ENCODE measurements at places on chromosomes 11 and 22.

DNA sequence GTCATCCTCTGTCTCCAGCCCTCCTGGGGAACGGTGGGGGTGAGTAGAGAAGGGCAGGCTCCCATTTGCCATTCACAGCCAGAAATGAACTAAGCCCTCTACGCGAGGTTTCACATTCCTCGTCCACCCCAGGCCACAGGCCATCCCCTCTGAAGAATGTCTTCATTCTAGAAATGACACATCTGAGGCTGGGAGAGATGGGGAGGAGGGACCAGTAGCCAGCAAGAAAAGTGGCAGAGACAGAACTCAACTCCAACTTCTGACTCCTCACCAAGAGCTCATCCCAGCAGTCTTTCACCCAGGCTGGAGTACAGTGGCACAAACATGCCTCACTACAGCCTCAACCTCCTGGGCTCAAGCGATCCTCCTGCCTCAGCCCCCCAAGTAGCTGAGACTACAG is 3.4 kb downstream of the CTSF start:
- DNase-seq = no peak

GRCh38 chr22:30324014-30324730 is 2.6 kb downstream of the TBC1D10A start:
- no peak for DNase-seq

DNA sequence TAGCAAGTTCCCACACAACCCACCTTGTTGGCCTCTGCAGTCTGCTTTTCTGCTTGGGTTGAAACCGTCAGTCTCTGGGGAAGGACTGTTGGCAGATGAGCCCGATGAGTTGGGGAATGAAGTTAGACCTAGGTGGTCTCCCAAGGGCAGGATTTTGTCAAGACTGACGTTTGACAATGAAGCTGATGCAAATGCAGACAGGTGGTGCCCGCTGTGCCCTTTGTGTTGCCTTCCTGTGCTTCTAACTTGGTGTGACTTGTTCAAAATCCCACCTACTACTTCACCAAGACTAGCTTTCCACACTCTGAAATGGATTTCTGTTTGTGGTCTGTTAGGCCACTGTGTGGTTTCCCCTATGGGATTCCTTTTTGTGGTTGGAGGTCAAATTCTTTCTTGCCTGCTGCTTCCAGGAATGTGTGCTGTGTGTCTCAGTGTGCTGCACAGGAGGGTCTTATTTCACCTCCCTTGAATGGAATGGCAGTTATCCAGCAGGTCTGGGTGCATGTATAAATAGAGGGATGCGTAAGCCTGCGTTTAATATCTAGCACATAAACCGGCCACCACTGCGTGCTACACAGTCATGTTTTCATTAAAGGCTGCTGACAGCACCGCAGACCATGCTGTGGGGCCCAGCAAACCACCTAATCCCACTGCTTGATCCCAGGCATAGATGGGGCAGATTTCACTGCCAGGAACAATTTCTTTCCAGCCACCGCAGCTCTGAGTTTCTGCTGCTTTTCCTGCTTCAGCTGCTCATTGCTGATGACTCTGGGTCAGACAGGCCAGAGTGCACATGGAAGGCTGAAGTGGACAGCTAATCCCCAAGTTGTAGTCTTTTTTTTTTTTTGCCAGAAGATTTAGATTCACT is 44.8 kb downstream of the ADAMTS8 start:
- DNase-seq = no peak

GRCh38 chr11:35866601-35867000 is 77.3 kb upstream of the LDLRAD3 start:
- no peak for DNase-seq

DNA sequence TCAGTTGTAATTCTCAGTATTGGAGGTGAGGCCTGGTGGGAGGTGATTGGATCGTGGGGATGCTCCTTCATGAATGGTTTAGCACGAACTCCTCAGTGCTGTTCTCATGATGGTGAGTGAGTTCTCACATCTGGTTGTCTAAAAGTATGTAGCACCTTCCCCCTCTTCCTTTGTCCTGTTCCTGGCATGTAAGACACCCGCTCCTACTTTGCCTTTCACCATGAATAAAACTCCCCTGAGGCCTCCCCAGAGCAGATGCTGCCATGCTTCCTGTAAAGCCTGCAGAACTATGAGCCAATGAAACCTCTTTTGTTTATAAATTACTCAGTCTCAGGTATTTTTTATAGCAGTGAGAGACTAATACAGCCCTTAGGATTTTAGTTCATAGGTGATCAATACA is 191.5 kb downstream of the MAML2 start:
- no peak for DNase-seq

GRCh38 chr11:15705891-15706290 is 591.2 kb downstream of the INSC start:
- DNase-seq = no peak

GRCh38 chr11:16193897-16194381 is 162.4 kb downstream of the SOX6 start:
- no peak for DNase-seq

GRCh38 chr22:44848791-44849420 is 96.5 kb downstream of the ARHGAP8 start:
- DNase-seq = no peak

- no peak for DNase-seq
Observed at GRCh38 chr11:72951193-72951592, 137.0 kb downstream of the ATG16L2 start.

DNA sequence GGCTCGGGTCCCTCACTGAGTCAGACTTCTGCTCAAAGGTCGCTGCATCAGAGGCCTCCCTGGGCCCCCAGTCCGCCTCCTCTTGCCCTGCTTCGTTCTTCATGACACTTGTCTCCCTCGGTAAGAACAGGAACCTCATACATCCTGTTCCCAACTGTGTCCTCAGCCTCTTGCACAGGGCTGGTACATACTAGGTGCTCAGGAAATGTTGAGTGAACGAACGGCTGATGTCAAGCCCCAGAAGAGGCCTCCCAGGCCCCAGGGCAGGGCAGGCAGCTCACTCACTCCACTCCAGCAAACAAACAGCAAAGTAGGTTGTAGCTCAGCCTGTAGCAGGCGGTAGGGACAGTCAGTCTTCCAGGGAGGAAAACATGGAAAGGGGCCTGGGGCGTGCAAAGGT is 17.2 kb downstream of the SYNGR1 start:
- no peak for DNase-seq

GRCh38 chr11:7364660-7365059 is 113.0 kb downstream of the SYT9 start:
- no peak for DNase-seq

DNA sequence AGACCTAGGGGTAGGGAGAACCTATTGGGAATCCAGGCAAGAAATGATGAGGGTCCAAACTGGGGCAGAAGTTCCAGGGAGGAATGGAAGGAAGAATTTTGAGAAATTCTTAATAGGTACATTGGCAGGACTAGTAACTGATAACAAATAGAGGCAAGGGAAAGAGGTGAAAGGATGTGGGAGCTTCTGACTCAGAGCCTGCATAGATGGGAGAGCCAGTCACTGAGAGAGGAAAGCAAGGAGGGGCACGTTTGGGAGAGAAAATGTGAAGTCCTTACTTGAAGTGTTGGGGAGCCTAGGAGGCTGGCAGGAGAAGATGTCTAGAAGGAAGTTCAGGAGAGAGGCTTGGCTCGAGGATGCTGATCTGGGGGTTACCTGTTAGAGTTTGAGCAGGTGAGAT is 104.6 kb upstream of the NCAM1 start:
- DNase-seq = no peak

GRCh38 chr11:35852056-35852455 is 91.8 kb upstream of the LDLRAD3 start:
- no peak for DNase-seq

DNA sequence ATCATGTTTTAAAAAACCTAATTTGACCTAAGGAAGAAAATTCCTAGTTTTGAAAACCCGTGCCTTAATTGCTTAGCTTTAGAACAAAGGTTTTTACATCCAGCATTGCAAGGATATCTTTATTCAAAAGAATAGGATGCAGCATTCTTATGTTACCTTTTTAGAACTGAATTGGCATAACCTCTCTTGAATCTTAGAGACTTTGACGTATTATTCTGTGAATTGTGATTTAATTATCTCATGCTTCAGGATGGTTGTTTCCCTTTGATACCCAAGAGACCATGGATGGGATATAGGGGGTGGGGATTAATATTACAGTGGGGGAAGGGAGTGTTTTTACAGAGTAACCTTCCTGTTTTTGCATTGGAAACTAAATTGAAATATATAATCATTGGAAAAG is 49.4 kb downstream of the ARHGEF12 start:
- DNase-seq = no peak

DNA sequence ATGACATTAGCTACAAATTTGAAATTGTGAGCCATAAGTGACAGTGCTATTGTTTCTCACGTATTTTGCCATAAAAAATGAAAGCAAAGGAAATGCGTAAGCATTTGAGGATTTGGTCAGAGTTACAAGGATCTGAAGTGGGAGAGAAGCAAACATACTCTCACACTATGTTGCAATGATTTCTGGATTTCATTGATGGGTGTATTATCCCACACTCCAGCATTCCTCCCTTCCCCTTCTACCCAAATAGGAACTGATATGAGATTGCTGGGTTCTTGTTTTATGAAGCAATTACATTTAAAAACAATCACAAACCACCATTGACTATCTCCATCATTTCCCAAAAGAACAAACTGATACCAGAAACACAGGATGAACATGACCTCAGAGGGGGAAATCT is 314.0 kb upstream of the CTSC start:
- no peak for DNase-seq

DNA sequence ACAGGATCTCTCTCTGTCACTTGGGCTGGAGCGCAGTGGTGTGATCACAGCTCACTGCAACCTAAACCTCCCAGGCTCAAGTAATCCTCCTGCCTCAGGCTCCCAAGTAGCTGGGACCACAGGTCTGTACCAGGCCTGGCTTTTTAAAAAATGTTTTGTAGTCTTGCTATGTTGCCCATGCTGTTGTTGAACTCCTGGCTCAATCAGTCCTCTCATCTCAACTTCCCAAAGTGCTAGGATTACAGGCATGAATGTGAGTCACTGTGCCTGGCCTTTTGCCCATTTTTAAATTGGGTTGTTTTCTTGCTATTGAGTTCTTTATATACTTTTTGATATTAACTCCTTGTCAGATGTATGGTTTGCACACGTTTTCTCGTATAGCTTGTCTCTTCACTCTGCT is 33.0 kb upstream of the PITPNB start:
- no peak for DNase-seq

DNA sequence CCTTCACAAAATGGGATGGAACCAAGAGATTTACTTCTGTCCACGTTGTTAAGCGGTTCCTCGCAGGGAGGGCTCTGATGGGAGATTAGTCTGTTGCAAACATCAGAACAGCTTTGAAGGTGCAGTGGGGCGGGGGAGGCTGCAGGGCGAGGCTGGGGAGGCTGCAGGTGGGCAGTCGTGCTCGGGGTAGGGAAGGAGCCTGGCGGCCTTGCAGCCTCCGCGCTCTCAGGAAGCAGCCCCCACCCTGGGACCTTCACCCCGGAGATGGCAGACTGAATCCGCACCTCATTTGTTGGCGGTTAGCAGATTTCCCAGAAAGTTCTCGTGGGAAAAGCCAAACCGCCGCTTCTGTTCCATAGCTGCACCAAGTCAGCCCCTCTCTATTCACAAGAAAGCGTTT is 237.3 kb downstream of the BRD1 start:
- DNase-seq = no peak

DNA sequence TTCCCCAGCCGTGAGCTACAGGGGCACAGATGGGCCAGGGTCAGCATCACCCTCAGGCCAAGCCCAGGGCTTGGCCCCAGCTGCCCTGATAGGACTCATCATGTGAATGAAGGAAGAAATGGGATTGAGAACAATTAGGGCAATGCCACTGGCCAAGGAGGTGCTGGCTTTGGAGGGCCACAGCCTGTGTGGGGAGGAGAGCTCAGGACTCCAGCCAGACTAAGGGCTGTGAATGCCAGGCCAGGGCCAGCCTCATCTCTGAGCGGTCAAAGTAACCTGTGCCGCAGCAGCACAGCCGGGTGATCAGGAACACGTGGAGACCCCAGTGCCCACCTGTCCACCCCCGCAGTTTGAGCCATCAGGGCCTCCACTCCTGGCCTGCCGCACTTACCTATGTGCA is 10.1 kb downstream of the CHID1 start:
- DNase-seq = no peak

DNA sequence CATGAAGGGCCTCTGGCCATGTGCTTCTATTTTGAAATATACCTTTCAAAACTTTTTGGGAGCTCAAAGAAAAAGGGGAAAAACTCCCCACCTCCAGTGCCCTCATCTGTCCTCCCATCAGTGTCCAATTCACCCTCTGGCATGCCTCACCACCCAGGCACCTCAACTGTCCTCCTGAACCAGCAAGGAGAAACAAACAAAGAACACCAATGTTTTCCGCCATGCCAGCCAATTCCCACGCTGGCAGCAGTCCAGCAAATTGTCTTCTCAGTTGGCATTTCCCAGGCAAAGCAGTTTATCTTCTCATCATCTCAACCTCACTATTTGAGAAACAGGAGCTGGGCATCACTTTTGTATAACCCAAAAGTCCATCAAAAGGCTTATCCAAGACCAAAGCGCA is 496.9 kb downstream of the SOX6 start:
- no peak for DNase-seq

DNA sequence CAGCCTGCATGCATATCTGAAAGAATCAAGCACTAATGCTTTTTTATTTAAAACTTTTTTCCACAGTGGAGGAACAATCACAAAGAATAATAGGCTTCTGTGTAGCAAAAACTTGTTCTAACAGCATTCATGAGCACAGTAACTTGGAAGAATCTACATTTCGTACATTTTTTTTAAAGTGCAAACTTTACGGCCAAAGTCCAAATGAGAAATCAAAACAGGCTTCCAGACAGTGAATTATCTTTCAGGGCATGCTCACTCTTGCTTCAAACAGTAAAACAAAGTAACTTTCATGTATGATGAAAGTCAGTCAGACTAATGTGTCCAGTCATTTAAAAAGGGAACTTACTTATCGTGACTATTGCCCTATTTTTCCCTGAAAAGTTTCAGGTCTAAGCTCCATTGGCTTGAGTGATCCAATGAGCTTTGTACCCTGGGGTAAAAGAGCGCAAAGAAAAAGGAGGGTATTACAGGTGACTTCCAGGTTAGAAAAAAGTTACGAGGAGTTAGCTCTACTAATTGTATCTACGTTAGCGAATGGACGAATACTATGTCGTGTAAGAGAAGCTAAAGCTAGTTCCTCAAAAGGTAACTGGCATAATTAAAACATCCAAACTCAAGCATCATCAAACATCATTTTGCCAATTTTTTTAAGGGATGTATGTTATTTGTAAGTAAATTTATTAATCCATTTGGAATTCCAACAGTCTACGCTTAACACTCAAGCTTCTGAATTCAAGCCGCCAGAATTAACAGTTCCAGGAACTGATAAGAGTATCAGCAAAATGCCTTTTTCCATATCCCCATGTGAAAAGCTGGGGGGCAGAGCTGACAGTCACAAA is 1.7 kb downstream of the PICALM start:
- no peak for DNase-seq

DNA sequence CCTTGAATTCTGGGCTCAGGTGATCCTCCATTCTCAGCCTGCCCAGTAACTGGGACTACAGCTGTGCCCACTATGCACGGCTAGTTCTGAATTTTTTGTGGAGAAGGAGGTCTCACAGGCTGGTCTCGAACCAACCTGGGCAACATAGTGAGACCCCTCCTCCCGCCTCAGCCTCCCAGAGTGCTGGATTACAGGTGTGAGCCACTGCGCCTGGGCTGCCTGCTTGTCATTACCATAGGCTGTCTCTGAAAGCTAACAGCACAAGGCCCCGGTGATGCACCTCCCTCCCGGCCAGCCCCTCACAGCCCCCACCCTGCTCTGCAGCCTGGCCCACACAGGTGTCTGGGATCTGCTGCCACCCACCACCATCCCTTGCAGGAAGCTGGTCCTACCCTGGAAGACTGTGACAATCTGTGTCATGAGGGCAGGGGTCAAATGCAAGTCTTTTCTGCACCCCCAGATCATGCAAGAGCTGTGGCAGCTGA is 82.4 kb downstream of the DGCR2 start:
- no peak for DNase-seq
